Immature natural killer cell (primary cell): ENCODE measurements at places on chromosomes 6 and 20. TPM values are rescaled to one million over a fixed set of nuclear protein-coding genes. Genes with fewer than 3 reads are reported as not detected.
A peak's percentile ranks its signal among the peaks of the same experiment; 100 is the strongest.

The NTSR1 gene
- not detected for polyA plus RNA-seq

GRCh38 chr6:42441697-42442081 lies 10.0 kb downstream of the TRERF1 start:
- no peak overlapping the region for H3K27ac ChIP-seq
- DNase-seq: no peak
- no peaks in the 10 kb centered on the region for H3K27me3 ChIP-seq
- H3K36me3 ChIP-seq: no peaks in the 10 kb centered on the region

The SMIM29 gene
- 101 TPM for polyA plus RNA-seq

The ETV7 gene
- polyA plus RNA-seq: not detected

DNA sequence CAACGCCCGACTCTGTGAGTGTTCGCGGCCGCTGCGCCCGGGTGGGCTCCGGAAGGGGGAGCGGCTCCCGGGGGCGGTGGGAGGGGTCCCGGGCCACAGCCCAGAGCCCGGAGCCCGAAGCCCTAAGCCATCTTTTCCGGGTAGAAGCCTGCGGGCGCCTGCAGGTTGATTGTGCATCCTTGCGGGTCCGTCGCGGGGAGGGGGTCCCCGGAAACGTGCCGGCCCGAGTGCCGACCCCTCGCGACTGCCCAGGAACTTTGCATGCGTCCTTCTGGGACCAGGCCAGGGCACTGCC lies 413 bp downstream of the PTPRA start:
- H3K36me3 ChIP-seq: no peaks in the 10 kb centered on the region
- DNase-seq: peak; percentile 78
- peak overlapping the region; percentile 94 for H3K4me3 ChIP-seq
- peaks cover 57% of the 10 kb centered on the region for H3K4me1 ChIP-seq

- no peak overlapping the region for H3K4me3 ChIP-seq
- H3K4me1 ChIP-seq: peaks cover 26% of the 10 kb centered on the region
- H3K27me3 ChIP-seq: no peaks in the 10 kb centered on the region
- peaks cover 14% of the 10 kb centered on the region for H3K36me3 ChIP-seq
- no peak overlapping the region for H3K27ac ChIP-seq
Measured at GRCh38 chr20:62896526-62896925, 29.8 kb downstream of the DIDO1 start.

GRCh38 chr6:42960243-42961019 lies at the start of gene GNMT:
TSS of gene GNMT (plus strand) at chr6:42960754. CDS start at chr6:42960768, 14 bp downstream.
- no peak within 1 kb of the TSS for H3K27ac ChIP-seq
- peak; percentile 17 for DNase-seq
- H3K36me3 ChIP-seq: peaks cover 5% of the 10 kb centered on the region
- peaks cover 5% of the 10 kb centered on the region for H3K27me3 ChIP-seq
- H3K4me1 ChIP-seq: peaks cover 9% of the 10 kb centered on the region
- H3K4me3 ChIP-seq: peak within 1 kb of the TSS; percentile 78

The DLL1 gene
- polyA plus RNA-seq: 0.09 TPM

The OARD1 gene
- polyA plus RNA-seq: 41.9 TPM

- peaks cover 5% of the 10 kb centered on the region for H3K4me1 ChIP-seq
- no peak overlapping the region for H3K4me3 ChIP-seq
- DNase-seq: no peak
- H3K27ac ChIP-seq: no peak overlapping the region
Measured at GRCh38 chr20:19789009-19789408, 31.0 kb downstream of the RIN2 start.

The KCNB1 gene
- polyA plus RNA-seq: not detected

The SLC26A8 gene
- polyA plus RNA-seq: not detected

DNA sequence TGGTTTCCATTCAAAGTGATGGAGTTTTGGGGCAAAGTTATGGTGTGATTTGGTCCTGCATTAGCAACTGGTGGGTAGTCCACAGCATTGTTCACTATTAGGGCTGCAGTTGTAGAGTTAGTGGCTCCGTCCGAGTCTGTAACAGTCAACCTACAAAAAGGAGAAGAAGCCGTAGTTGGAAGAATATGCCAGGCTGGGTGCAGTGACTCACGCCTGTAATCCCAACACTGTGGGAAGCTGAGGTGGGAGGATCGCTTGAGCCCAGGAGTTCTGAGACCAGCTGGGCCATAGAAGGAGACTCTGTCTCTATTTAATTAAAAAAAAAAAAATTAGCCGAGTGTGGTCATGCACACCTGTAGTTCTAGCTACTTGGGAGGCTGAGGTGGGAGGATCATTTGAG lies 69.5 kb downstream of the KIAA0319 start:
- no peak overlapping the region for H3K27ac ChIP-seq
- H3K36me3 ChIP-seq: no peaks in the 10 kb centered on the region
- H3K4me1 ChIP-seq: no peaks in the 10 kb centered on the region
- H3K4me3 ChIP-seq: no peak overlapping the region

DNA sequence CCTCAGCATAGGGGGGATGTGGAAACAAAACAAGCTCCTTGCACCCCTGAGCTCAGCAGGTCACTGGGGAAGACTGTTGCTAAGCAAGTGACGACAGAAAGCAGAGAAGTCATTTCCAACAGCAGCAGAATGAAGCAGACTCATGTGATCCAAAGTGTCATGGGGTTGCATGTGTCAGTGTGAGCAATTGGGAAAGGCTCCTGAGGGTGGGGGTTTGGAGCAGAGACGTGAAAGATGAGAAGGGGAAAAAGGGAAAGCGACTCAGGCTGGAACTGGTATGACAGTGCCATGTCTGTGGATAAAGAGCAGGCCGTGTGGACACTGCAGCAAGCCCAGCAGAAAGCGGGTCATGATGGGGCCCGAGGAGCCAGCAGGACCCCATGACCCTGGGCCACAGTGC lies 363.9 kb downstream of the PREX1 start:
- H3K4me3 ChIP-seq: no peak overlapping the region
- peaks cover 3% of the 10 kb centered on the region for H3K4me1 ChIP-seq
- H3K36me3 ChIP-seq: no peaks in the 10 kb centered on the region
- no peak overlapping the region for H3K27ac ChIP-seq
- H3K27me3 ChIP-seq: peaks cover 12% of the 10 kb centered on the region
- no peak for DNase-seq

The DDX27 gene
- polyA plus RNA-seq: 41.9 TPM

The PDYN gene
- not detected for polyA plus RNA-seq

The GJA1 gene
- polyA plus RNA-seq: not detected

- no peak overlapping the region for H3K27ac ChIP-seq
- no peaks in the 10 kb centered on the region for H3K4me1 ChIP-seq
- no peaks in the 10 kb centered on the region for H3K36me3 ChIP-seq
- no peaks in the 10 kb centered on the region for H3K27me3 ChIP-seq
- DNase-seq: no peak
- no peak overlapping the region for H3K4me3 ChIP-seq
Measured at GRCh38 chr6:66662721-66663507, 955.9 kb upstream of the EYS start.

The SNAP25 gene
- polyA plus RNA-seq: not detected

DNA sequence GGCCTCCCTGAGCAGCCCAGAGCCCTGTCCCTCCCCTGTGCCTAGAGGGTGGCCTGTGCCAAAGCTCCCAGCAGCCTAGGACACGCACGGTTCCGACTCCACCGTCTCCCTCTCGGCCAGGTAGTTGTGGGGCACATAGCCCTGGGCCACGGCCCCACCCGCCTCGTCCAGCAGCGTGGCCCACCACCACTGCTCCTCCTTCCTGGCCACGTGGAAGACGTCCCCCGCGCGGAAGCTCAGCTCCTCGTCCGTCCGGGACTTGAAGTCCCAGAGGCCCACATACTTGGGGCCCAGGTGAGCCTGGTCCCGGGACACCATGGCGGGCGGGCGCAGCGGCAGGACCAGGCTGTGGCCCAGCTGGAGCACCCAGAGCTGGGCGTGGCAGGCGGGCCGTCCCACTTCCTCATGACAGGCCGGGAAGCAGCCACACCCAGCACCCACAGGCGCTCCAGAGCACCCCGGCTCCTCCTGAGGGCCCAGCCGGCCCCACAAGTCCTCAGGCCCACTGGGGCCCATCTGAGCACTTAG lies at the start of gene PTK6:
Gene PTK6, minus strand, starts transcription at position 380 of the 528 bp plus-strand sequence. Its CDS starts 62 bp downstream, at position 318.
- peak within 1 kb of the TSS; percentile 31 for H3K27ac ChIP-seq
- H3K27me3 ChIP-seq: peaks cover 3% of the 10 kb centered on the region
- H3K4me3 ChIP-seq: peak within 1 kb of the TSS; percentile 79
- DNase-seq: no peak
- H3K36me3 ChIP-seq: no peaks in the 10 kb centered on the region
- H3K4me1 ChIP-seq: no peaks in the 10 kb centered on the region

- H3K27me3 ChIP-seq: no peaks in the 10 kb centered on the region
- H3K27ac ChIP-seq: peak overlapping the region; percentile 63
- peaks cover 24% of the 10 kb centered on the region for H3K4me1 ChIP-seq
- H3K4me3 ChIP-seq: no peak overlapping the region
Measured at GRCh38 chr6:11248974-11249761, 16.7 kb upstream of the NEDD9 start.

GRCh38 chr6:134539865-134540323 lies 222.0 kb upstream of the SGK1 start:
- no peaks in the 10 kb centered on the region for H3K4me1 ChIP-seq
- H3K36me3 ChIP-seq: no peaks in the 10 kb centered on the region
- H3K27me3 ChIP-seq: peaks cover 2% of the 10 kb centered on the region
- no peak for DNase-seq
- H3K27ac ChIP-seq: no peak overlapping the region

The GNAS-AS1 gene
- not detected for polyA plus RNA-seq

The MCHR2 gene
- polyA plus RNA-seq: not detected

GRCh38 chr20:5553194-5553815 lies 196.9 kb upstream of the SHLD1 start:
- H3K27me3 ChIP-seq: no peaks in the 10 kb centered on the region
- DNase-seq: no peak
- peaks cover 8% of the 10 kb centered on the region for H3K4me1 ChIP-seq
- peak overlapping the region; percentile 17 for H3K27ac ChIP-seq
- no peak overlapping the region for H3K4me3 ChIP-seq

- DNase-seq: no peak
- H3K4me1 ChIP-seq: peaks cover under 1% of the 10 kb centered on the region
- no peaks in the 10 kb centered on the region for H3K36me3 ChIP-seq
- no peaks in the 10 kb centered on the region for H3K27me3 ChIP-seq
- H3K27ac ChIP-seq: no peak overlapping the region
Measured at GRCh38 chr20:49603209-49603627, 35.3 kb upstream of the PTGIS start.

The OTOR gene
- not detected for polyA plus RNA-seq

The EYS gene
- polyA plus RNA-seq: not detected

DNA sequence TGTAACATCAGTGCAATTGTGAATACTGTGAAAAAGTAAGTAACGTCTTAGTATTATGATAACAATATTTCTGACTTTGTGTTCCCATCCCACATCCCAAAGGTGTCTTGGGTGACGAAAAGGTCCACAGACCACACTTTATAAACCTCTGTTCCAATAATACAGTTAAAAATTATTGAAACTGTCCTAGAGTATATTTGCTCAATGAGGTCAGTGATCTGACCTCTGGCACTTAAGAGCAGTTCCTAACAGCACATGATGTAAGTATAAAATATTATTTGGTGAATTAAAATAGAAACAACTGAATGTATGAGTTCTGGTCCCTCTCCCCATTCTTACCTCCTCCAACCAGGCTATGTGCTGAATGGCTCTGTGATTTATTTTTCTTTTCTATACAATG lies 566.4 kb upstream of the MMS22L start:
- DNase-seq: no peak
- H3K27ac ChIP-seq: no peak overlapping the region
- no peaks in the 10 kb centered on the region for H3K27me3 ChIP-seq
- no peak overlapping the region for H3K4me3 ChIP-seq

The CRISP2 gene
- polyA plus RNA-seq: not detected

- no peaks in the 10 kb centered on the region for H3K36me3 ChIP-seq
- H3K27me3 ChIP-seq: peaks cover 10% of the 10 kb centered on the region
- peaks cover 8% of the 10 kb centered on the region for H3K4me1 ChIP-seq
Measured at GRCh38 chr6:166277018-166277417, 31.2 kb downstream of the PRR18 start.

DNA sequence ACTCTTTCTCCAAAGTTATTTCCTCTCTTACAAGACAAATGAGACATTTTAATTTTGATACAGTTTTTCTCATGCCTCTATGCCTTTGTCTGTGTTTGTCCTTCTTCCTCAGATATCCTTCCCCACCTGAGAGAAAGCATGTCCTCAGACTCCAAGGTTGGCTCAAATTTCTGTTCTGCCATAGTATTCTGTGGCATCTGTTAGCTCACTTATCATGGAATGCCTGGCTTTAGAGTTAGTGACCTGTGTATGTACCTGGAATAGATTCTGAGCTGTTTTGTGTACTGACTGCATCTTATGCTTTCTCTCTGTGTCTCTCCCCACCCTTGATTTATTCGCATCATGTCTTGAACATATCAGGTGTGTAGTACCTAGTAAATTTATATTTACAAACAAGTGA lies 90.0 kb downstream of the CENPW start:
- DNase-seq: no peak
- no peaks in the 10 kb centered on the region for H3K27me3 ChIP-seq

The BANF2 gene
- polyA plus RNA-seq: not detected

The SGK2 gene
- polyA plus RNA-seq: not detected
